Stimulated activated CD4-positive, alpha-beta T cell treated with anti-CD3 and anti-CD28 coated beads, TNF-alpha, amount 100 ng/mL, for 1 hour (primary cell): ENCODE measurements at places on chromosomes 4 and X.
A peak's percentile ranks its signal among the peaks of the same experiment; 100 is the strongest.

DNA sequence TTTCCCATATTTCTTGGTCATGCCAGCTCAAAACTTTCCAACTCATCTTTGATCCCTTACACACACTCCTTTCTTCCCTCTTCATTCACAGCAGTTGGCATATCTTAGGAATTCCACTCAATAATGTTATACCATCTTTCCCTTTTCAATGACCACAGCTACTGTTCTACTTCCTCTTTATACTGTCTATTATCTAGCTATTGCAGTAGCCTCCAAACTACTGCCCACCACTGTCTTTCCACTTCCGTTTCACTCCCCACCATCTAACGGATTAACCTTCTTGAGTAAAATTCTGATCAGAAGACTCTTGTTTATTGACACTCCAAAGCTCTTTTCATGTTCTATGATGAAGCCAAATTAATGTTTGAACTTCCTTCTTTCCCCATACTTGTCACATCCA is 55.8 kb downstream of the ADAMTS3 start:
- DNase-seq: no peak

DNA sequence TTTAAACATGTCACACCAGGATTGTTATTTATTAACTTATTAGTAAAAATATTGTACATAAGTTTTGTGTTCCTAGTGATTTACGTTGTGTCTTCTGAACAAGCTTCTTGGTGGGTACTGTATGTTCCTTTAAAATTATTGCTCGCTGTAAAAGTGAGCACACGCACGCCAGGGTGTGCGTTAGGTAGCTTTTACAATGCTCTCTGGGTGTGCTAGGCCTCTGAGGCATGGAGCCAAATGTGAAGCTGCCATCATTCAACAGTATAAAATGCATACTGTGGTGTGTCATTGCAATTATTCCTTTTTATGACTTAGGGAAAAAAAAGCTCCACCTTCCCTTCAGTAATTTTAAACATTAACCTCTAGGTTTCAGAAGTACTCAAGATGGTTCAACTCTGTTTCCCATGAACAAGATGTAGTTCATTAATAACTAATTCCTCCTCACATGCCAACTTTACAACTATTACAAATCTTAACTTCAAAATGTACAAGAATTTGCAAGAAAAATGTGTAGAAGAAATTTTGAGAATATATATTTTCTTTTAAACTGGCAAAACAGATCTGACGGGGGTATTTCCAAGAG is 42.4 kb downstream of the ATOH1 start:
- no peak for DNase-seq

- no peak for DNase-seq
These were observed 236.8 kb upstream of the VCX start for GRCh38 chrX:7606039-7606652.

- DNase-seq: no peak
These were observed 127.3 kb upstream of the AMOT start for GRCh38 chrX:112967903-112968302.

DNA sequence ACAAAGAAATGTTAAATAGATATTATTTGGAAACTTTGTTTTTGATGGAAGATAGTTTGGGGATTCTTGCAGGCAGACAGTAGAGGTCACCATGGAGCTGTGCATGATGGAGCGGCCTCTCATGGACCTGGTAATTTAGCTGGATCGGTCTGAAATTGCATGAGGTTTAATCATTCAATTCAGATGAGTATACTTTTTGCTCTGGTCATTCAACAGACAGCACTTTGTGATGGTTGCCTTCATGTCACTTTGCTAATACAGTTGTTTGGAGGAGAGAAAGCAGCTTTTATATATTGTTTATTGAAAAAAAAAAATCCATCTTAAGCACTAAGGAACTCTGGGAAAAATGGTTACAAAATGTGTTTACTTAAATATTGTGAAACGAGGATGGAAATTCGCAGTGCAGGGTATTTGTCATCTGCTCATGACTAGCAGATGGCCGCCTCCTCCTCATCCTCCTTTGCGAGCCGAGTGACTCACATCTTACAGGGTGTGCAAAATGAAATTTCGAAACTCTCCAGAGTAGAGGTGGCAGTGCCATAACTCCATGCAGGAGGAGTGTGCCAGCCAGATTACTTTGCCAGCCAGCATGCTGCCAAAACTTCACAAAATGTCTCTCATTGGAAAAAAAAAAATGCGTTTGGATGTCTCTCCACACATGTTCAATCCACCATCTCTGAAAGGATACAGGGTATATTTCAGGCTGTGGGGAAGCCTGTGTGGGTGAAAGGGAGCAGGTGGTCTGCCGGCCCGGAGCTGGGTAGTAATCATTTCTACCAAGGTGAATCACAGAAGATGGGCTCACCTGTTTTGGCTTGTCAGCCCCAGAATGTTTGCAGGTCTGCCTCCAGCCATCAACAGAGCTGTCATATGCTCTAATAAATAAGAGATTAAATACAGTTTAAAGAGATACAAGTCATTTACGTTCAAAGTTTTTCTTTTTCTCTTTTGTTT is 314.9 kb upstream of the DIPK2B start:
- no peak for DNase-seq

DNA sequence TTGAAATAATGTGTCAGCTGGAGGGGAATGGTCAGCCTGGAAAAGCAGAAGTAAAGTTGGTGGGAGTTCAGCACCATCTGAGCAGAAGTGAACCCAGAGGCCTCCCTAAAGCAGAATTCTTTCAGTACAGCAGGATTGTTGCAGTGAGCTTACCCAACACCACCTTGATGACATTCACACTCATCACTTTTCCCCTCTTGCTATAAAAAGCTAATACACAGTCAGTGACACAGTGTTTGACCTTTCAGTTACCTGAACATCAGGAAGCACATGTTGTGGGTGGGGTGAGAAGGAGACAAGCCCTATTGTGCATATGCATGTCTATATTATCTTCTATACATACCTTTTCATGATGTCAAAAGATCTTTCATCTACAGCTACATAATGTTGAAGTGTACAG is 624.7 kb upstream of the ZFP42 start:
- no peak for DNase-seq

DNA sequence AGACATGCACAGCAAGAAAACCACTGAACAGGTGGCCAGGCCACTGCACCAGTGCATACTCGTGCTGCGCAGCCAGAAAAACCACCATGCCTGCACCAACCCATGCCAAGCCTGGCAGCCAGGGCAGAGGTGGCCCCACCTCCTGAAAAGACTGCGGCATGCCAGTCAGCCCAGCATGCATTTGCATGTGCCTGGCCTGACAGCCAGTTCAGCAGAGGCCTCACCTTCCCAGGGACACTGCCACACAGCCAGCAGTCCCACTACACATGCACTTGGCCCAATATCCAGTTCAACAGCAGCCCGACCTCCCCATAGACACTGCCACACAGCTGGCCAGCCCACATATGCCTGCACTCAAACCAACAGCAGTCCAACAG is 43.5 kb upstream of the DDX60 start:
- DNase-seq: no peak

DNA sequence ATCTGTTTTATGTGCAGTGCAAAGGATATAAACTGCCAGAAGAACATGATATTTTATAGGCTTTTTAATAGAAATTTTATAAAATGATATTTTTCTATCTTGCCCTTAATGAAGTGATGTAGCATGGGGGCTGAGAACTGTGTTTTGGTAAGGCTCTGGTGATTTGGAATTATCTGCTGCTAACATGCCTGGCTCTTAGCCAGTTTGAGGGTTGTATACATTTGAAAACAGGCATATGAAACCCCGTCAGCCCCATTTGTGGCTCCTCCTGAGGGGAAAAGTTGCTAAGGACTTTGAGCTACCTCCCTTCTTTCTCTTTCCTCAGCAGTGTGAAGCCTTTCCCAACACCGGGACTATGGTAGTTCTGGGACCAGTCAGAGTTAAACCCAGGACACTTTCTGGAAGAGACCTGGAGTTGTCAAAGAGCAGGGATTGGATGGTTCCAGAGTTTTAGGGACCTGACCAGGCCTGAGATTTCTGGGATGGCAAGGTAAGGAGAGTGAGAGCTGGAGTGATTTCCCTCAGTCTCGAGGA is 4.7 kb downstream of the SFRP2 start:
- DNase-seq: no peak

DNA sequence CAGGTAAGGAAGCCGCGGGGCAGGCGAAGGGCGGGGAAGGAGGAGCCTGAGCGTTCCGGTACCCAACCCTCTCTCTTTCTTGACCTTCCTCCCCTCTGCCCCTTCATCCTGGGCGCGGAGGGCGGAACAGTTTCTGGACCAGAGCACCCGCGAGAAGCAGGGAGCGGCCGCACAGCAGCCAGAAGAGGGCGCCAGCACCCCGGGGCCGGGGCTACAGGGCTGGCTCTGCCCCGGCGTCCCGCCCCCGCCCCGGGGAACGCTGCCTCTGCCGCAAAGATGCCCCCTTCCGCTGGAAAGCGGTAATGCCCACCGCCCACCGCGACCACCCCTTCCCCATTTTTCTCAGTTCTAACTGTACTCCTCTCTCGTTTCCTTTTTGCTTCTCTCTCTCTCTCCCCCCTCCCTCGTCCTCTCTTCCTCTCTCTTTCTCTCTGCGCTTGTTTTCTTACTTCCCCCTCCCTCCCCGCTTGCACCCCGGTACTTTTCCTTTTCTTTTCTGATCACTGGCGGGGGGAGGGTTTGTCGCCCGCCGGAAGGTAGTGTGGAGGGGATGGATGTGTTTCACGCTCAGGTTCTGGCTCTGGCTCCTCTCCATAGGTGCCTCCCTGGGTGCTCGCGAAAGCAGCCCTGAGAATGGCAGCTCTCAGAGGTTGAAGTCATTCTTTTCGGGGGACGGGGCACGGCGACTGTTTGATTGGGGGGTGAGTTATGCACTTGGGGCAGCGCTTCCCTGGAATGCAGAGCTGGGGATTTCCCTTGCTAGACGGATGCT is 13.1 kb upstream of the PRDM8 start:
- DNase-seq: peak; percentile 82

GRCh38 chrX:56385336-56385735 is 153.2 kb downstream of the KLF8 start:
- DNase-seq: no peak

- no peak for DNase-seq
These were observed 352.9 kb downstream of the RAPGEF2 start for GRCh38 chr4:159455675-159456237.

GRCh38 chr4:146004730-146005129 is 66.1 kb upstream of the ZNF827 start:
- no peak for DNase-seq

DNA sequence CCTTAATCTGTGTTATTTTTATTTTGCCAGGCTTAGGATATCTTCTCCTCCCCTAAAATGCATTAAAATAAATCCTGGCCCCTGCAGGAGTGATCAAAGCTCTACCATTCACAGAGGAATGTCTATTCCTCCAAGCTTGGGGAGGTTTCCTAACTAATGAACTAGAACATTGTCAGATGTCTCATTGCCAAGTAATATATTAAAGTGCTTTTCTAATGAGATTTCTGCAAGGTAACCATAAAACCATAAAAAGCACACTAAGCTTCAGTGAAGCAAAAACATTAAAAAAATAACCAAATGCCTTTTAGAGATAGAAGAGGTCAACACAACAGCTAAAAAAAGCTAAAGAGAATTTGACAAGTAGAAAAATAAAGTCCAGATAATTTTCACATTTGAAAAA is 34.8 kb downstream of the IGFBP7 start:
- no peak for DNase-seq

- no peak for DNase-seq
These were observed 372.1 kb upstream of the EMCN start for GRCh38 chr4:100889898-100890297.

DNA sequence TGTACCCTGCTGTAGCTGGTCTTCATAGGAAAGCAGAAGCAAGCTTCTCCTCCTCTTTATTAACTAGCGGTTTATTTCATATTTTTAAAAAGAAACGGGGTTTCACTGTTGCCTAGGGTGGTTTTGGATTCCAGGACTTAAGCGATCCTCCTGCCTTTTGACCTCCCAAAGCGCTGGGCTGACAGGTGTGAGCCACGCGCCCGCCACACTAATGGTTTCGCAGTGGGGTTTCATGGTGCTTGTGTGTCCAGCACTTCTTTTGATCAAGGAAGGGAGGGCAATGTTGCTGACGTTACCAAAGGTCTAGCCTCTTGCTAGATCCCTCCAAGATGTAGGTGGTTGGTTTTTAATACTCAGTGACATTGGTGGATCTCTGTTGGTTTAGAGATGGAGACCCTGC is 1.4 kb downstream of the MAEA start:
- no peak for DNase-seq

DNA sequence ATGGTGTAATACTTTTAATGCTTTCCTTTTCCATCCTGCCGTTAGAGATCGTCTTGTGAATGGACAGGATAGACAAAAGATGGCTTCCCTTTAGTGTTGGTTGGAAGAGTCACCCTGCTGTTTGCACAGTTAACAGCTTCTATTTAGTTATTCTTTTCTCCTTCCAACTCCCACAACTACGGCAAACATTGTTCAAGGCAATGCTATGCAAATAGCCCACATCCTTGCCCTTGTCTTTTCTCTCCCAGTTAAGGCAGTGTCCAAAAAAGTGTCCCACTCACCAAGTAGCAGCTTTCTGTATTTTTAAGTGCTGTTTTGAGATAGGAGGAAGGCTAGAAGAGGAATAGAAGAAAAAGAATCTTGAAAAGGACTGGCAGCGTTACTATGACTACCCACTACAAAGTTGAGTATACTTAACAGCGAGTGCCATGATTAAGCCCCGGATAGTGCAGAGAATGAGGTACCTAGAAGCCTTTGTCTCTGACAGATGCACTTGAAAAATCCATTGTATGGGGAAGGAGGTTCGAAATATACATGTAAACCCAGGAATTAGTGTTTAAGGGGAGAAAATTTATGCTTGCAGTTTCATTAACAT is 12.1 kb upstream of the RUFY3 start:
- DNase-seq: no peak

- no peak for DNase-seq
These were observed 34.7 kb upstream of the PDE5A start for GRCh38 chr4:119663160-119663788.

GRCh38 chr4:145935253-145936141 is 3.1 kb downstream of the ZNF827 start:
- no peak for DNase-seq
